ENCODE measurements at places on chromosomes 3 and 15. TPM values are rescaled to one million over a fixed set of nuclear protein-coding genes. Genes with fewer than 3 reads are reported as not detected.

NANOGP8 gene
- not detected for total RNA-seq

SRPRB gene
- total RNA-seq = 69.8 TPM

GPR149 gene
- not detected for total RNA-seq

GNB4 gene
- 71.5 TPM for total RNA-seq

FILIP1L gene
- 47.9 TPM for total RNA-seq

B4GALT4 gene
- 5.8 TPM for total RNA-seq

CTDSPL gene
- total RNA-seq = 29.7 TPM

PROS1 gene
- 4.3 TPM for total RNA-seq

GPR62 gene
- under 0.01 TPM for total RNA-seq

CLDN16 gene
- under 0.01 TPM for total RNA-seq

LTK gene
- total RNA-seq = under 0.01 TPM

VWA5B2 gene
- not detected for total RNA-seq

TPM1 gene
- total RNA-seq = 1,089 TPM

All from endothelial cell of coronary artery (primary cell).